ENCODE measurements at places on chromosomes 7 and 10.

GRCh38 chr10:31581741-31582323 lies 262.8 kb downstream of the ZEB1 start:
- no peak for DNase-seq

- no peak for DNase-seq
Measured at GRCh38 chr7:116912269-116912909, 40.9 kb upstream of the ST7 start.

- no peak for DNase-seq
Measured at GRCh38 chr7:107428642-107429041, 41.2 kb upstream of the GPR22 start.

- DNase-seq = no peak
Measured at GRCh38 chr7:123718773-123719172, 30.0 kb downstream of the WASL start.

GRCh38 chr7:120442838-120443237 lies 169.9 kb downstream of the KCND2 start:
- DNase-seq = no peak

GRCh38 chr7:140212100-140212881 lies 35.5 kb upstream of the KDM7A start:
- DNase-seq = no peak

- DNase-seq = no peak
Measured at GRCh38 chr7:148042935-148043631, 547.5 kb upstream of the C7orf33 start.

DNA sequence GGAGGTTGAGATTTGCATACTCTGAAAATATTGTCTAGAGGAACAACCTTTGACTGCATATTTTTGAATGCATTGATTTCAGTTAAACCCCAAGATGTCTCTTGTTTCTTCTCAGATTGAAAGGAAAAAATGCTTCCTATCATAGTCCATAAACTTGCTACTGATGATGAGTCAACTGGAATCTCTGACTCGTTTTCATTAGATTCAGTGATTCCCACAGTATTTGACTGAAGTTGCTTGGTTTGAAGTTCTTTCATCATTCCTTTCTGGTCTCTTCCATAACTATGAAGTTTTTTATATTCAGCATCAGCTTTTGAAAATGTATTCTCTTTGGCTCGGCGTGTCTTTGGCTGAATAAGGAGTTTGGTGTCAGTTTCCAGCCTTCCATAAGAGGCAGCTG lies 10.7 kb downstream of the PEX1 start:
- DNase-seq = no peak

DNA sequence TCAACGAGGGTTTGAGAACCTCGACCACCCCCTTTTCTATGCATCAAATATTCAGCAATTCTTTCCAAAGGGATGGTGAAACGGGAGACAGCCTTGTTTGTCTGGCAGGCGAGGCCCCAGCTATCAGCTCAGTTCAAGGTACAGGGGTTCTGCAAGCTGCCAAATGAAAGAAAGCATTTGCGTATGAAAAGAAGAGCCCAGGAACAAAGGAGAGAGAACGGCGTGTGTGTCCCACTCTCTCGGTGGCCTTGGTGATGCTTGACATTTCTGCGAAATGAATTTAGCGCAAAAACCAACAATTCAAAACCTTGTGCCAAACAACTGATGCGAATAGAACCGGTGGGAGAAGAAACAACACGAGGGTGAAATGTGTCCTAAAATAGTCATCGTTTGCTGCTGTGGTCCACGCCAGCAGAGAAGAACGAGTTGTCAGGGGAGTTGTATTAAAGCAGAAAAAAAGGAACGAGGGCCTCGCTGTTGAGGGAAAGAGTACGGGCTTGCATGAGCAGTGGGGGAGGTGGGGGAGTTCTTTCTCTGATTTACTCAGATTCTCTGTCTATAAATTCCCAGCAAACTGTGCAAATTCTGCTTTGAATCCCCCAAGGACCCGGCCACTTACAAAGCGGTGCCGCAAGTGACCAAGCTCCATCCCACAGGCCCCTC lies 97.7 kb downstream of the TMEM130 start:
- no peak for DNase-seq

GRCh38 chr10:47403446-47404318 lies 19.6 kb upstream of the ZNF488 start:
- no peak for DNase-seq

DNA sequence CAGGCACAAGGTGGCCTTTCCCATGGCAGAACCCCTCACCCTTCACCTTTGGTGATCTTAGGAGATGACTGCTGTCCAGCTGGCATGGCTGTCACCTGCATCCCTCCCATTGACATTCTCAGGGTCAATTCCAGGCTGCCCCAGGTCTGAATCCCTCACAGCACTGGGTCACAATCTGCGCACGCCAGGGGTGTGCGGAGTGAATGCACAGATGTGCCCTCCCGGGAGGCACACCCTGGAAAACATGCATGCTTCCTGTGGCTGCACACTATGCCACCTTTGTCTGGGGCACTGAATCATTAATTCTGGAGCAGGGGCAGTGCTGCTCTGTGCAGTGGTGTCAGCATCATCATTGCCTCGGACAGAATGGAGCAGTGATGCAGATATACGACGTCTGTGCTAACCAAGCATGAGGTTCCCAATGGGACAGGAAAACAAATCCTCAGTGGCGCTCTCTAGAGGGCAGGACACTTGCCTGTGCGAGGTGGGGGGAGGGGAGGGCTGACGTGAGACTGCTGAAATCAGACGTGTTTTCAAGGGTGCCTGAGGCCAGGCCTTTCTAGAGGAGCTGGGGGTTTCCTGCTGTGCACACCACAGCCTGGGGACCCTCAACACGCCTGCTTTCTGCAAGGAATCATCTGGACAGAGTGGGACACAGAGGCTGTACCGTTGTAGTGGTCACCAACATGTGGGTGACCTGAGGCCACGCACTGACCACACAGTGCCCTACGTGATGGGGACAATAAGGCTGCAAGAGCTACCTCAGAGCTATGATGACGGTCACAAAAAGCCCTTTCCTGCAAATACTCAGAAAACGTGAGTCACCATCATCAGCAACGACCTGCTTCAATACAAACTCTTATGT lies 77.9 kb downstream of the HIPK2 start:
- no peak for DNase-seq

DNA sequence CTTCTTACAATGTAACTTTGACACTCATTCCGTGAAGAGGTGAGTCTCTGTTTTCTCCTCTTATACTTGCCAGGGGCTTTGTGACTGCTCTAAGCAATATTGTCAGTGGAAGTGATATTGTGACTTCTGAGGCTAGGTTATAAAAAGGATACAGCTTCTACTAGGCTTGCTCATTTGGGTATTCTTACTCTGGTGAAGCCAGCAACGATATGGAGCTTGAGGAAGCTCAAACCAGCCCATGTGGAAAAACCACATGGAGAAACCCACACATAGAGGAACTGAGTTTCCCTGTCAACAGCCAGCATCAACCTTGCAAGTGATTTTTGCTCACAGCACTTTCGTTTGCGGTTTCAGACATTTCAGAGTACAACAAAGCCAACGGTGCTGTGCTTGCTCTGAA lies 149.6 kb upstream of the SEMA3E start:
- no peak for DNase-seq

- no peak for DNase-seq
Measured at GRCh38 chr10:11755512-11756263, 13.5 kb downstream of the ECHDC3 start.

- no peak for DNase-seq
Measured at GRCh38 chr7:116820149-116820548, 42.2 kb upstream of the CAPZA2 start.

GRCh38 chr10:132468216-132468615 lies 69.4 kb upstream of the INPP5A start:
- no peak for DNase-seq

- no peak for DNase-seq
Measured at GRCh38 chr7:152894295-152895170, 135.0 kb downstream of the ACTR3B start.

- DNase-seq = no peak
Measured at GRCh38 chr10:64465653-64466052, 944.5 kb downstream of the REEP3 start.

- DNase-seq = no peak
Measured at GRCh38 chr10:33040436-33040835, 82.4 kb upstream of the ITGB1 start.

DNA sequence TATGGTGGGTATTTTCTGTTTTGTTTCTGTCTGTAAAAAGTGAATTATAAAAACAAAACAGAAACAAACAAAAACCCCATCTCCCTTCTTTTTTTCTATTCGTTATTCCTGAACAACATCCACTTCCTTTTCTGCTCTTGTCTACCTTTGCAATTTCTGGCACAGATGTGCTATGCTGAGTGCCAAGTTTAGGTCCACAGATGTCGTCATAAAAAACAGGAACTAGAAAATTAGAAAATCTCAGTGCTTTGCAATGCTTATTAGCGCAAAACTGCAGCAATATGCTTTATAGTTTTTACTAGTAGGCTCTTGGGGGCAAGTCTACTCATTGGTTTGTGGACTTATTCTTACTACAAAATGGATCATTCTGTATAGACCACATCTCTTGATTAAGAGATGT lies 94.2 kb upstream of the PRKCQ start:
- no peak for DNase-seq

GRCh38 chr10:4883079-4883739 lies 57.2 kb downstream of the AKR1E2 start:
- DNase-seq = no peak

DNA sequence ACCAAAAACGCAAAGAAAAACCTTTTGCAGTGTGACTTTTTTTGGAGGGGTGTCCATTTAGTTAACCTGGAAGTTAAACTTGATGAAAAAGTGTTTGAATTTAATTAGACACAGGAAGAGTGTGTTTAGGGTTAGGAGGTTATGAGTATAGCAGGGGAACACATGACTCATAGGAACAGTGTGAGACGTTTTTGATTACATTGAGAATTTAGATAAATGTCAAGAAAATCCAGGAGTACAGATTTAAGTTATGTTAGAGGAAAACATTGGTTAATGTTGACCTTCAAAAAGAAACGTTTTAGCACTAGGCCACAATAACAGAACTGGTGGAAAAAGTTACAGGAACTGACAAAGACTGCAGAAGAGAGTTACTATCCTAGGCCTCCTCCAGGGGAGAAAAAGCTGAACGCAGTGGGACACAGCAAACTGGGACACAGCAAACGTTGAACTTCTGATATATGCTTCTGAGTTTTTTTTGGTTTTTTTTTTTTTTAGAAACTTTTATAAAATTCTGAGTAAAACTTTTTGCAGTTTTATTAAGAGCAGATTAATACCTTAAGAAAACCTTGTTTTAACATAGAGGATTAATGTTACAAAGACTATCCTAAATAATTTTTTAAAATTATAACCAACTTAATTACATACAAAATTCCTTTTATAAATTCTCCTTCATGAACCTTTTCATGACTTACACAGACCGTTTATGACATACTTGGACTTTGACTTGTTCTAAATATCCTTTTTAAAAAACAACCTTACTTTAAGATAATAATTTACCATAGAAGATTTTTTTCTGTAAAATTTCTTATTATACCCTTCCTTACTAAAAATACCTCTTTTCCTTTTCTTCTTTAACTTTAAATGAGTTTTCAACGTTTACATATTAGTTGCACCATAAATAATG lies 22.2 kb downstream of the LANCL2 start:
- DNase-seq = no peak

- DNase-seq = no peak
Measured at GRCh38 chr7:156640949-156641485, 443 bp downstream of the RNF32 start.

GRCh38 chr10:124362568-124362967 lies 56.2 kb downstream of the OAT start:
- DNase-seq = no peak

DNA sequence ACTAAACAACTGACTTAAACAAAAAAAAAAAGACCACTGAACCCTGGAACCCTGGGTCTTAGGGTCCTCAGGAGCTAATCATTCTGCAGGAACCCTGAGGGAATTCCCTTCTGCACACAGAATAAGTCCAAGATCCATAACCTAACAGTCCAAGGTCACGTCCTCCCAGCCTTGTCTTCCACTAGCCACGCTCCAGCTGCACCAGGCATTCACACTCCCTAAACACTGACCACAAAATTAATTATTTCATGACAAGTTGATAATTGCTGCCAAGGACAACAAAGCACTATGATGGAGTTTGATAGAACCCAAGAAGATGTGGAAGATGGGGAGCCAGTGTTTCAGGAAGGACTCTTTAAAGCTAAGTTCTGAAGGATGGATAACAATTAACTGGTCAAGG lies 130.6 kb downstream of the SH3PXD2A start:
- DNase-seq = no peak

DNA sequence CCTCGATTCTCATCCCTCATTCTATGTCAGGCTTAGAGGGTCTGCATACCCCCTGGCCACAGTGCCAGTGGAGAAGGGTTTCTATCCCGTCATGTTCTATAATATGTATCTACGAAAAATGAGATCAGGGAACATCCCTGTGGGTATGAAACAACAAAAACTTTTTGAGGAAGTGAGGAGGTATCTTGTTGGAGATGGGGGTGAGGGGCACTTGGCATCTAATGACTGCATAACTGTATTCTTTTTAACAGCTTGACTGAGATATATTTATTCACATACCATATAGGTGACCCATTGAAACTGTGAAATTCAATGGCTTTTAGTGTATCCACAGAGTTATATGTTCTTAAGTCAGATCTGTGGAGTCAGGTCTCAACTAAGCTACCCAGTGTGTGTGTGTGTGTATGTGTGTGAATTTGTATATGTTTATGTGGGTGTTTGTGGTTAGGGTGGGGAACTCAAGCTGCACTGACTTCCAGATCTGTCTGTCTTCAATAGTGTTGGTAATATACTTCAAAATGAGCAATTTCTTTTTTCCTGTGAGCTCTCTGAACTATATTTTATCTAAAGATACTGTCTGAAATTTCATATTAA lies 528.9 kb downstream of the CNTNAP2 start:
- no peak for DNase-seq

DNA sequence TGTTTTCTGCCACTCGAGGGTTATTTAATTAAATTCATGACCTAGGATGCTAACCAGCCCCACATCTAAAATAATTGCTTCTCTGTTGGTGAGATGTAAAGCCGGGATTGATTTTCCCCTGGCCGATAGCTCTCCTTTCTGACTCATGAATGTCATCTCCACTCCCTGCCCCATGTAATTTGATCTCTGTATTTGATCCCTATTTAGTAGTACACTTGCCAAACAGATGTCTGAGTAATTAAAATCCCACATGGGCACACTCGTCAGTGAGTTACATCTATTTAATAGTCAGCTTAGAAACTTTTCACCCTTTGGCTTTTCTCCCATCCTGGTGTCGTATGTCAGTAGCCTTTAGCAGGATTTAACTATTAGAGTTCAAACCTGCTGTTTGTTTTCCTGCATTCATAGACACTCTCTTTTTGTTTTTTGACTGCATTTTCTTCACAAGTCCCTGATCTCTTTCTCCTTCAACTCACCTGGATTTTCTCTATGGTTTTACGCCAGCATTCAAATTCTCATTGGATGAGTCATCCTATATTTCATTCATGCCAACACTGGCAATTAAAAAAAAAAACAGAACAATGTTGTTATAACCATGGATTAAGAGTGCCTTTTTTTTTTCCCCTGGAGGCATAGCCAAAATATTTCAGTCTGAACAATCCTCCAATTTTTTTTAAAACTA lies 82.7 kb downstream of the SPAG6 start:
- DNase-seq = no peak
